Activated CD4-positive, alpha-beta T cell treated with anti-CD3 and anti-CD28 coated beads for 4 hours (primary cell): ENCODE measurements at places on chromosomes 5 and 9.

DNA sequence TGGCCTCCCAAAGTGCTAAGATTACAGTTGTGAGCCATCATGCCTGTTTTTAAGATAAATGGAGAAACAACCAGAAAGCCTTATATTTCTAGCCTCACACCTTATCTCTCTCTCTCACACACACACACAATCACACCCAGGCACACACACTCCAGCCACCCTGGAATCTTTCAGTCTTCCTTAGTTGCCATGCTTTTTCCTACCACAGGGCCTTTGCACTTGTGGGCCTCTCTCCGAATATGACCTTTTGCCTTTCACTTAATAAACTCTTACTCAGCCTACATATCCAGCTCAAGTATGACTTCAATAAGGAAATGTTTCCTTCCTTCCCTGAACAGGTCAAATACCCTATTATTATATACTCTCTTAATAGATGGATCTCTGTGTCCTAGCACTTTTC, 290.7 kb downstream of the NFIB start:
- DNase-seq, result no peak

GRCh38 chr9:22201256-22201655, 192.2 kb upstream of the CDKN2B start:
- DNase-seq, result no peak

GRCh38 chr9:130891688-130892476, 4.7 kb downstream of the QRFP start:
- DNase-seq, result no peak

GRCh38 chr9:127159325-127159801, 36.9 kb upstream of the ANGPTL2 start:
- no peak for DNase-seq

DNA sequence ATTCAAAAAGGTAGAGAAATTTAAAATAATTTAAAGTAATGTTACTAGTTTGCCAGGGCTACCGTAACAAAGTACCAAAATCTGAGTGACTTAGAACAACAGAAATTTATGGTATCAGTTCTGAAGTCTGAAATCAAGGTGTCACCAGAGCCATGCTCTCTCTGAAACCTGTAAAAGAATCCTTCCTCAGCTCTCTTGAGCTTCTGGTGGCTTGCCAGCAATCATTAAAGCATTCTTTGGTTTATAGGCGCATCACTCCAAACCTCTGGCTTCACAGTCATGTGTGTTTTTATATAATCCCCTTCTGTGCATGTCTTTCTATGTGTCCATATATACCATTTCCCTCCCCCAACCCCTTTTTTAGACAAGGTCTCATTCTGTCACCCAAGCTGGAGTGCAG, 220.3 kb downstream of the COX7C start:
- no peak for DNase-seq

GRCh38 chr9:27227192-27227591, 69.8 kb downstream of the EQTN start:
- DNase-seq, result no peak

DNA sequence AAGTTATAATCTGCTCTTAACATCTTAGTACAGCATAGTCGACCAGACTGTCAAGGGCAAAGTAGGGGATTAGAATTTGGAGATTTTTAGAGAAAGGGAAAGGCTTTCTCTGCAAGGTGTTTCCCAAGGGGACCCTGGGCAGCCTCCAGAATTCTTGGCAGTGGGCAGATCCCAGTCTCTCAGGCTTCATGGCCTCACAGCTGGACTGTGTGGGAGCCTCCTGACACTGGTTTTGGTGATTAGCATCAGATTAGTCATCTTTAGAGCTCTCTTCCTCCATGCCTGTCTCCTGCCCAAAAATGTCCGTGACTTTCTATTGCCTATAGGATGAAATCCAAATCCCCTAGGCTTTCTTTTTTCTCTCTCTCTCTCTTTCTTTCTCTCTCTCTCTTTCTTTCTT, 370.7 kb downstream of the ZSWIM6 start:
- DNase-seq, result no peak

- DNase-seq, result no peak
Measured at GRCh38 chr5:163585206-163585605, 79.8 kb downstream of the MAT2B start.

- DNase-seq, result no peak
Measured at GRCh38 chr5:131514316-131515283, 120.4 kb downstream of the RAPGEF6 start.

GRCh38 chr5:143694357-143694756, 117.6 kb upstream of the HMHB1 start:
- no peak for DNase-seq

GRCh38 chr5:67530609-67531255, 334.1 kb upstream of the CD180 start:
- no peak for DNase-seq

DNA sequence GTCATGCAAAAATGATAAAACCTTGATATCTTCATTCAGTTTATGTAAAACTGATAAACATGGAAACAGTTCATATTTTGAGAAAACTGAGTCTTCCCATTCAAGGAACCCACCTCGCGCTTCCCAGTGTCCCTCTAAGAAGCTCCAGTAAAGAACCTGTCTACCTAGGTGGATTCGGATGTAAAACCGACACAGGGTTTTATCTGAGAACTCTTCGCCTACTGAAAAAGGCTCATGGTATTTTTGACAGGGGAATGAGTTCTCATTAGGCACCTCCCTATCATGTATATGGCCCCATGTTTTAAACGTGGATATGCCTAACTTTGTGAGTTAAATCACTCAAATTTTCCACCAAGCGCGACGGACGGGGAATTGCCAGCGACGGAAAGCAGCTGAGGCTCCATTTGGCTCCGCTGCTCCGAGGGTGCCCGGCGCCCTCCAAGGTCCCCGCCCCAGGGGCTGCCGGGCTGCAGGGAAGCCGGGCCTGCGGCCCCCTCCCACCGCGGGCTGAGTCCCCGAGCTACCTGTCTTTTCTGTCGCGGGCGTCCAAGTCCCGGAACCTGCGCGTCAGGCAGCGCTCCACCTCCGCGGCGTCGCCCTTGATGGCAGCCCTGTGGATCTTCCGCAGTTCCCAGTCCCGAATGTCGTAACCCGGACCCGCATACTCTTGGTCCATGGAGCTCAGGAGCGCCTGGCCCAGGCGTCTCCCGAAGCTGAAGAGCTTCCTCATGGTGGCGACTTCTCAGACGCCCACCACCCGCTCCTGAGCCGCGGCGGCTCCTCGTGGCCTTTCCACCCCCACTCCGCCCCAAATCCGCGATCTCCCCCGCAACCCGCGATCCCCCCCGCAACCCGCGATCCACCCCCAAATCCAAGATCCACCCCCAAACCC, 594 bp downstream of the ANKRD18A start:
- DNase-seq, result peak; percentile 50

DNA sequence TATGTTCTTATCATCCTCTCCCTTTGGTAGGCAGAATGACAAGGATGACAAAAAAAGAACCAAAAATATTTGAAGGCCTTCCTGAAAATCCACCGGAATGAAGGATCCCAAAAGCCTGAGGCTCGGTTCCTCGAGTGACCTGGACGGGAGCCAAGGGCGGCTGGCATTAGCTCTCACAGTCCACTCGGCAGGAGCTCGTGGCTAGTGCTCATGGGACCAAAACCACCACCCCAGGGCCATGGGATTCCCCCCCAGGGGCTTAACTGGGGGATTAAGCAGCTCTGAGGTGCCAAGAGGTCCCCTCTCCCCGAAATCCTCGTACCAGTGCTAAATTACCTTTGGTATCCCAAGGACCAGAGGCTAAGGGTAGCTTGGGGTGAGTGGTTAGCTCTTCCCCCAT, 586 bp upstream of the PDZD2 start:
- DNase-seq, result peak; percentile 6

DNA sequence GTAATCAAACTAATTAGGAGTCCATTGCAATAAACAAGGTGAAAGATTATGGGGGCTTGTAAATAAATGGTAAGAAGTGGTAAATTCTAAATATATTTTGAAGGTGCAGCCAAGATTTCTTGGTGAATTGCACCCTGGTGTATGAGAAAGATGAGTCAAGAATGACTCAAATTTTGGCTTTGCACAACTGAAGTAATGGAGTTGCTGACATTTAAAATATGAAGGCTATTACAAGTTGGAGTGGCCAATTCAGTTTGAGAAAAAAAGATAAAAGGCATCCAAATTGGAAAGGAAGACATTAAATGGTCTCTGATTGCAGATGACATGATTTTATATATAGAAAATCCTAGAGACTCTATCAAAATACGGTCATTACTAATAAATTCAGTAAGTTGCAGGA, 2330.6 kb downstream of the MAT2B start:
- DNase-seq, result no peak

- no peak for DNase-seq
Measured at GRCh38 chr5:167861129-167861927, 430.1 kb upstream of the WWC1 start.

DNA sequence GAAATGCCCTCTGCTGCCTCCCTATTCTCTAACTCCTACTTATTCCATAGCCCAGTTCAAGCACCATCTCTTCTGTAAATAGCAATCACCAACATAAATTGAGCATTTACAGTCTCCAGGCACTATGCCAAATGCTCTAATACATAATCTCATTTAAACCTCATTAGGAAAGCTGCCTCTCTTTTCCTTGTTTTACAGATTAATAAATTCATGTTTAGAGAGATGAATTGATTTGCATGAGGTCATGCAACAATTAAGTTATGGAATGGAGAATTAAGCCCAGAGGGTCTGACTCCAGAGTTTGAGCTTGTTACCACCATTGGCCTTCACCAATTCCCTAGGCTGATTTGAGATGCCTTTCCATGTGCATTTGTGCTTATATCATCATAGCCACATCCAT, 23.4 kb upstream of the RFX3 start:
- DNase-seq, result no peak

DNA sequence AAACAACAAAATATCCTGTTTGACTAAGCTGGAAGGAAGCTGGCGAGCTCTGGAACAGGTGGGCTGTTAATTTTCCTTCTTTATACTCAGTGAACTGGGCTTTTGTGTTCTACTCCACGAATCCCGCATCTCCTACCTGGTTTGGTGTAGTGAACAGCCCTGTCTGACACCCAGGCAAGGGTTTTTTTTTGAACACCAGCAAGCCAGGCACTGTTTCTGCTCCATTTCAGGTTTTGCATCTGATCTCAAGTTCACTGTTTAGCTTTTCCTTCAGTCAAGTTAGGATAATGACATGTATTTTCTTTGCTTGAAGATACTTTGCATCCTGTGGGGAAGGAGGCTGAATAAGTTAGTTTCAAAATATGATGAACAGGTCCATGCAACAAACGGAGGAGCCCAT, 204.5 kb downstream of the SEMA6A start:
- DNase-seq, result no peak

- DNase-seq, result no peak
Measured at GRCh38 chr5:168818558-168818957, 239.4 kb upstream of the PANK3 start.

GRCh38 chr9:1514776-1515363, 464.7 kb downstream of the DMRT2 start:
- no peak for DNase-seq

DNA sequence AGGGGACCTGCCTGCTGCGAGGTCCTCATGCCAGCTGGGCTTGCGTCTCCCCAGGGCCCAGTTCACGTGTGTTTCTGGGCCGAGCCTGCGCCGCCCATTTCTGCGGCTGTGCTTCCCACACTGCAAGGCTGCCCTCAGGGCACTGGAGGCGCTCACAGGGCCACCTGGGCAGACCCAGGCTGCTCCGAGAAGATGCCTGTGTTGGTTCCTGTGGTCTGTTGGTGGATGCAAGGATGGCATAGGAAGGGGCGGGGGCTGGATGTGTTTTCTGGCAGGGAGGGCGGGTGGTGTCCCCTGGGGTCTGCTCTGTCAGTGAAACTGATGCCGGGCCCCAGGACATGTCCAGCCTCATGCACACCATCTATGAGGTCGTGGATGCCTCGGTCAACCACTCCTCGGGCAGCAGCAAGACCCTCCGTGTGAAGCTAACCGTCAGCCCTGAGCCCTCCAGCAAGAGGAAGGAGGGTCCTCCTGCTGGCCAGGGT, 25.9 kb downstream of the NKD2 start:
- no peak for DNase-seq

DNA sequence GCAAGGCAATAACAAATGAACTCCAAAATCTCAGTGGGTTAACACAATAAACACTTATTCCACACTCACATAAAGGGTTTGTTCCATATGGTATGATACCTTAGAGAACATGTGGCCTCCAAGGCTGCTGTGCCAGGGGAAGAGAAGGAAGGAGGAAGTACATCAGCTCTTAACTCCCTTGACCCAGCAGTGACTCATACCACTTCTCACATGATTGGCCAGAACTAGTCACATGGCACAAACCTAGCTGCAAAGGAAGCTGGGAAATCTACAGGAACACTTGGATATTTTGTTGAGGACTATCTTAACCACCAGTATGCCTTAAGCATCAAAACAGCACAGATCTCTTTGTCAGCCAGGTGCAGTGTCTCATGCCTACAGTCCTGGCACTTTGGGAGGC, 99.3 kb downstream of the SLIT3 start:
- DNase-seq, result no peak

GRCh38 chr9:125994066-125994943, 247.1 kb downstream of the PBX3 start:
- DNase-seq, result no peak

- DNase-seq, result no peak
Measured at GRCh38 chr5:159430361-159431012, 100.2 kb upstream of the IL12B start.

- no peak for DNase-seq
Measured at GRCh38 chr5:82564963-82565362, 286.8 kb upstream of the RPS23 start.

DNA sequence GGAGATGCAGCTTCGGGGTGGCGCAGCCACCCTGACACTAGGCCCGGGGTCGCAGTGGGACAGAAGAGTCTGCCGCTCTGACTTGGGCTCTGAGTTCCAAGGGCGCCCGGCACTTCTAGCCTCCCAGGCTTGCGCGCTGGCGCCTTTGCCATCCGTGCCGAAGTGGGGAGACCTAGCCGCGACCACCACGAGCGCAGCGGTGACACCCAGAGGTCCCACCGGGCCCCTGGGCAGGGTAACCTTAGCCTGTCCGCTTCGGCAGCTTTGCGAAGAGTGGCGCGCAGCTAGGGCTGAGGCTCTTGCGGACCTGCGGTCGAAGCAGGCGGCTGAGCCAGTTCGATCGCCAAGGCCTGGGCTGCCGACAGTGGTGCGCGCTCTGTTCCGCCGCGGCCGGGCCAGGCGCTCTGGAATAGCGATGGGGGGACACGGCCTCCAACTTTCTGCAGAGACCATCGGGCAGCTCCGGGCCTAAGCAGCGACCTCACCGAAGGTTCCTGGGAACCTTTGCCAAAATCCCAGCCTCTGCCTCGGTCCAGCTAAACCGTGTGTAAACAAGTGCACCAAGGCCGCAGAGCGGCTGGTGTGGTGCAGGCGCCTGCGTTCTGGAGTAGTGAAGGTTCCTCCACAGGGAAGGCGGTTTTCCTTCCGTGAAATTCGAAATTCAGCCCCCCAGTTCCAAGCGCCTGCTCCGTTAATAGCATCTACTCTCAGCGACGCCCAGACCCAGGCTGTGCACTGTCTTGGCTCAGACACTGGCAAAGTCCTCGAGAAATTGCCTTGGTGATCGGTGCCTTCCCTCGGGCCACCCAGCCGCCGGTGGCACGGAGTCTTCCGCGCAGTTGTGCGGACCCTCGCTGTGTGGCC, 7.4 kb downstream of the TLX3 start:
- no peak for DNase-seq

- no peak for DNase-seq
Measured at GRCh38 chr9:122777935-122778627, 10.7 kb upstream of the OR5C1 start.

GRCh38 chr9:36864491-36865410, 169.3 kb downstream of the PAX5 start:
- DNase-seq, result no peak
